ENCODE measurements at places on chromosomes 5 and 9.

- no peak for DNase-seq
These were observed 68.4 kb upstream of the SLC1A1 start for GRCh38 chr9:4421847-4422246.

GRCh38 chr9:98219364-98219716, 26.9 kb upstream of the CORO2A start:
- DNase-seq: no peak

- no peak for DNase-seq
These were observed 231.3 kb upstream of the SLC30A5 start for GRCh38 chr5:68862560-68862959.

GRCh38 chr5:119221330-119221729, 134.5 kb upstream of the TNFAIP8 start:
- no peak for DNase-seq

GRCh38 chr9:86600291-86600690, 246.1 kb upstream of the TUT7 start:
- DNase-seq: no peak

DNA sequence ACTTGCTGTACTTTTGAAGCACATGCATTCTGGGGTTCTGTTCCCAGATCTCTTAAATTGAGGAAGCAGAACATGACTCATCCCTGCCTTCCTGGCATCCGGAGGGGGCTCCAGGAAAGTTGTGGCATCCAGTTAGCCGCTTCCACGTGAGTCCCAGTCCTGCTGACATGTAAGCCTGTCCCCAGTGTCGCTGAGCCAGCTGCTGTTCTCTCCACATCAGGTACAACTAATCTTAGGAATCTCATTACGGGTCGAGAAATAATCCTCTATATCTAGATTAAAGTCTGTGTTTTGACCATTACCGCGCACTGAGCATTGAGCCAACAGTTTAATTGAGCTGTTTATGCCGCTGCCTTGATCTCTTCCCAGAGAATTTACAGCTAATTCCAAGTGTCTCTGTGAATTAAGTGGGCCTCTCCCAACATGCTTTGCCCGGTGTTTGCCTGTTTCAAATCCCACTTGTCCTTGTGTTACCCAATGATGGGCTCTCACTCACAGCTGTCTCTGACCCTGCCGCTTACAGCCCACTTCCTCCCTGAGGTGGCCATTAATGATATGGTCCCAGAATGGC, 10.5 kb upstream of the SHB start:
- no peak for DNase-seq

DNA sequence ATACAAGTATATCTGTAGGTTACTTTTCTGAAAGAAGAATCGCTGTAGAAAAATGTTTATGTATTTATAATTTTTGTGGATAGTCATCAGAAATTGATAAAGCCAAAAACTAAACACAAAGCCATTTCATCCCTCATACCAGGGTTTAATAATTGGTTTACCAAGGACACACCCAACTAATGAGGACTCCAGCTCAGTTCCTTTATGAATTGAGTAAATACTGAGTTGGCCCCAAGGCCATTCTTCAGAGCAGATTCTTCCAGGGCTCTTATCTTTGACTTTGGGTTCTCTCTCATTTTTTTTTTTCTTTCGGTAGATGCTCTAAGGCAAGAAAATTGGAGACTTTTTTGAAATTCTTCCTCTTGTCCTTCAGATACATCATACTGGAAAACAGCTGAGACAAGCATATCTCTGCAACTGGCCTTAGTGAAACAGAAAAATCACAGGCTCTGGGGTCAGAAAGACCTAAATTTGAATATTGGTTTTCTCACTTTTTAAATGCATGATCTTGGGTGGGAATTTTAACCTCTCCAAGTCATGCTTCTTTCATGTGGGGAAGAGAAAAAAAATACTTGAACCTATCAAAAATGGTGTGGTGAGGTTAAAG, 401.8 kb downstream of the ARHGEF28 start:
- DNase-seq: no peak

GRCh38 chr5:66223637-66224036, 79.5 kb downstream of the SREK1 start:
- no peak for DNase-seq

DNA sequence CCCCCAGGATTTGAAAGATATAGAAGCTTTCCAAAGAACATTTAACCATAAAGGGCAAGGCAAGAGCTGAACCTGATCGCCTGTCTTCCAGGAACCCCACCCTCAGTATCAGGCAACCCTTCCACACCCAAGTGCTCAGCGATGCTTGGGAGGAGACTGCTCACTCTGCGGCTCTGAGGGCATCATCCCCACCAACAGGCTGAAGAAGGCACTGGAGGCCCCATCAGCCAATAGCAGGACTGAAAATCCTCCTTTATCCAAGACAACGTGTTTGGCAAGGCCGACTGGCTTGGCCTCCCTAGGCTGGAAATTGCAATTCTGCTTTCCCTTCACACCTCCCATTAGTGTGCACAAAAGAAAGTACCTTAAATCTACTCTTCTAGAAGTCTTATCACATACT, 1.4 kb upstream of the PPP2CA start:
- DNase-seq: no peak

DNA sequence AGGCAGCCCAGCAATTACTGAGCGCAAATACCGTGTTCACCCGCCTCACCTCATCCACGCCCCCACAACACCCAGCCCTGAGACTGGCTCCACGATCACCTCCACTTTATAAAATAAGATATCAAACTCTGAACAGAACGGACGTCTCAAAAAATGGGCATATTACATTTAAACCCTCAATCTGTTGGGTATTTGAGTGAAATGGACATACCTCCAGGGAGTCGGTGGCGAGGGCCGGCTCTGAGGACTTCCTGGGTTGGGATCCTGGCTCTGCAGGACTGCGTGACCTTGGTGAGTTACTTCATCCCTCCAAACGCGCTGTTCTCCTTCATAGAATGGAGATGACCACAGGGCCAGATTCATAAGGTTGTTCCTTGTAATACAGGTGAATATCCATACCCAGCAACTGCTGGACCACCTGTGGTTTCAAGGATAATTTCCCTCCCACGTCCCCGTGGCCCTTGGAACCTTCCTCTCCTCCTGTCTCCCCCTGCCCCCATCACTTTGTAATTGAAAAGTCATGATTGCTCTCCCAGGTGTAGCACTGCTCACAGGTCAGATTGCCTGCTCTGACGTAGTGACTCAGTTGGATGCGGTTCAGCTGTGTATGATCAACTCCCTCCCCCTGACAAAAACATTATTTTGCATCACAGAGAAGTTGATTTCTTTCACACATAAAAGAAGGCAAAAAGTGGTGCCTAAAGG, 135.6 kb downstream of the KCNIP1 start:
- DNase-seq: no peak

- DNase-seq: no peak
These were observed 582.7 kb upstream of the DMAC1 start for GRCh38 chr9:8382266-8382665.

- no peak for DNase-seq
These were observed 166.5 kb upstream of the SLC12A2 start for GRCh38 chr5:127916885-127917573.

GRCh38 chr5:17269201-17269600, 51.8 kb downstream of the BASP1 start:
- DNase-seq: no peak

DNA sequence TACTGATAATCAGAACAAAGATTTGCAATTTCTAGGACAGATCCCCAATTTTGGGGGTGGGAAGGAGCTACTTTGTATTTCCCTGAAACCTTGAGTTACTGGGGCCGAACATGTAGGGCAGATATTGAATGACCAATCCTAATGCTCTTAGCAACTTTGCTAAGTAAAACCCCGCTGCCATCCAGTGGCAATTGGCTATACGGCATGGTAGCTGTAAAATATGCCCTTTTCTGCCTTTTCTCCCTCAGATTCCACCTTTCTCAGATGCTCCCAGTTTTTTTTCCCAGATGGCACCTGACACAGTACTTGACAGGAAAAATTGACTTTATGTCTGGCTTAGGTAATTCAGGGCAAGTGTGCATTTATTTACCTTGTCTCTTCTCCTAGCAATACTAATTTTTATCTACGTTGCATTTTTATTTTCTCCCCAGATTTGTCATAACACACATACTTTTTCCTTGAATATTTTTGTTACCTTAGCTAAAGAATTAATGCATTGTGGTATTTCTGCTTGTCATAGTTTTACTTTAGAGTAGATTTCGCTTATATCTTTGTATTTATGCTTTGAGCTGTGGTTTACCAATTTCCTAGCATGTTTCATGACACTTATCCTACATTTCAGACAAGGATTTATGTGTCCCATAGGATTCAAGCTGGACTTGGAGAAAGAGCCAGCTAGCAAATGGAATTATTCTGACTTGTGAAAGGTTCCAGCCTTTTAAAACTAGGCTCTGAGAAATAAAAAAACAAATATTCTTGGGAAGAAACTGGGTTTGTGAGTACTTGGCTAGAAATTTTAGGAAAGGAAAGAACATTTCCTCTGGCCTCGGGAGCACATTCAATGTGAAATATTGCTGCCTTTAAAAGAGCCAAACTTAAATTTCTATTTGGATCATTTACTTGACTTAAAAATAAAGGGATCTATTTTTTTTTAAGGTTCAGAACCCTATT, 37.4 kb downstream of the PIK3R1 start:
- DNase-seq: no peak

DNA sequence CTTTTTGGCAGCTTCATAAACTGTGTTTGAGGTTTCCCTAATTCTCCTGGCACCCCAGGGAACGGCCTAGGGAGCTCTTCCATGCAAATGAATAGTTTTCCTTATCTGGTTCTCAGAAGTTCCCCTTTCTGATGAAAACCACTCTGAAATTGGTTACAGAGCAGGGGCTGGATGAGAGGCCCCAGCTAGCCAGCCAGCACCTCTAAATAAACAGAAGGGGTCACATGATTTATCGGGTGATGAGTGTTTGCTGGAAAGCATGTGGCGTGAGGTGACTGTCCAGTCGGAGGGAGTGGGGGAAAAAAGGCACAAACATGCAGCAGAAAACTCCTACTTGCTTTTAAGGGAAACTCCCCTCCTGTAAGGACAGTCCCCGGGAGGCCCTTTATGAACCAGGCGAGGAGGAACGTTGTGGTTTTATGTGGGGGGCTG, 261.2 kb upstream of the ANKRD55 start:
- DNase-seq: no peak

GRCh38 chr5:140148508-140148907, 22.8 kb downstream of the IGIP start:
- DNase-seq: no peak

GRCh38 chr5:95861221-95861863, 38.8 kb upstream of the GLRX start:
- DNase-seq: no peak

DNA sequence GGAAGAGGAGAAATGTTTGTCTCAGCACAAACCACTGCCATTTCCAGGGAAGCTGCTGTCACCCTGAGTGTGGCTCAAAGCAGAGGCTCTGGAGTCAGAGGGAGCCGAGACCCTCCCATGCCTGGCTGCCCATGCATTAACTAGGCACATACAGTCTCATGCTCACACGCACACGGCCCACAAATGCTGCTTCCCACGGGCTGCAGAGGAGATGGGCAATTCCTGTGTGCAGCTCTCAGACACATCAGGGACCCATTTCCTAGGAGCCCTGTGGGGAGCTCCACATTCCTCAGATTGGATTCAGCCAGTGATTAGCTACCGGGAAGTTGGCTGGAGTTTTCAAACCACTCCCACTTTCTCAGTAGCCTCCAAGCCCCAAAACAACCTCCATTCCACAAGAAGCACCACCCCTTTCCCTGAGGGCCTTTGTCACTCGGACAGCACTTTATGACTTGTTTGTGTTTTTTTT, 9.1 kb upstream of the PTGES start:
- no peak for DNase-seq

DNA sequence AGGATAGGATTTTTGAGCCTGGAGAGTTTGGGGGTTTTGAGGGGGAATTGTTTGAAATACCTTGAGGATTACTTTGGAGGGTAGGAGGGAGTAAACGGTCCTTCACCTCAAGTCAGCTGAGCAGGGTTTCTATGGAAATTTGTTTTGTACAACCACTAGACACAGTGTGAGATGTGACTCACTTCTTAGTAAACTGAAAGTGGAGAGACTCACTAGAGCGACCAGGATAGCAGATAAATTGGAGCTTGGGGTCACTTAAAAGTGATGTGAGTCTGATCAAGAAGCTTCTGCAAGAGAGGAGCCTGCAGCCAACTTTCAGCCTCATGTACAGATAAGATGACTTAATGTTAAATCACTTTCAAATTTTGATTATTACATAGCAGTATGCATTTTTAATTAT, 1945.9 kb upstream of the NUDT12 start:
- no peak for DNase-seq

DNA sequence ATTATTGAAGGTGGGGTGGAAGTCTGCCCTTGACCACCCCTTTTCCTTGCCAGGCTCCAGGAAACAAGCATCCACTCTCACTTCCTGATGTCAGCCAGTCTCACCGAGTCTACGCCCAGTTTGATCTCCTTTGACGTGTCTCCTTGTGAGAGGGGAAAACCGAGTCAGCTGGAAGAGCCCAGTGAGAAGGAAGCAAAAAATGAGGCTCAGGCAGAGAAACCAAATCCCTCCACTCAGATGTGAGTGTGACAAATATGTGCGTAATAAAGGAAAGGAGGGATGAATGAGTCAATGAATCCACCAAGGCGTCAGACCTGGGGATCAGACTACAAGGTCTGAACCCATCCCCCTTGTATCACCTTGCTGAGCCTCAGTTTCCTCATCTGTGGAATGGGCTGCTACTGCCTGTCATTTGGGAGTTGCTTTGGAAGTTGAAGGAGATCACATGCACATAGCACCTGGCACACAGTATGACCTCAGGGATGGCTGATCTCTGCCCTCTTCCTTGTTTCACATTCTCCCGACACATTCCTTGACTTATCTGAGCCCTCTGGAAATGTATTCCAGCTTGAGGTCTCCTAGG, 61.3 kb upstream of the XPA start:
- no peak for DNase-seq

DNA sequence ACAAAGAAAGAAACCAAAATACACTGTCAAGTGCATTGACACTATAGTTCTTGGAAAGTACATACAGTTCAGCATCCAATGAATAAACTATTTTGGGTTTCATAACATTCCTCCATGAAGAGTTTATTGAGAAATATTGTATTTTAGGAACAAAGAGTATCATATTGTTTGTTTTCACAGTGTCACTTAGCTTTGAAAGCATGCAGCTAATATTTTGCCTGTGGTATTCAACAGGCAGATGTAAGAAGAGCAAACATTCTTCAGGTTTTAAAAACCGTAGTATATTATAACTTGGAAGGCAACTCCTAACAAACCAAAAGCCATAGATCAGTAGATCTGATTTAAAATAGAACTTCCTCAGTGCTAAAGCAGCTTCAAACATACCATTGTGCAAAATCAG, 4.5 kb downstream of the PRELID2 start:
- no peak for DNase-seq

GRCh38 chr5:148623101-148623500, 31.2 kb downstream of the HTR4 start:
- DNase-seq: no peak

DNA sequence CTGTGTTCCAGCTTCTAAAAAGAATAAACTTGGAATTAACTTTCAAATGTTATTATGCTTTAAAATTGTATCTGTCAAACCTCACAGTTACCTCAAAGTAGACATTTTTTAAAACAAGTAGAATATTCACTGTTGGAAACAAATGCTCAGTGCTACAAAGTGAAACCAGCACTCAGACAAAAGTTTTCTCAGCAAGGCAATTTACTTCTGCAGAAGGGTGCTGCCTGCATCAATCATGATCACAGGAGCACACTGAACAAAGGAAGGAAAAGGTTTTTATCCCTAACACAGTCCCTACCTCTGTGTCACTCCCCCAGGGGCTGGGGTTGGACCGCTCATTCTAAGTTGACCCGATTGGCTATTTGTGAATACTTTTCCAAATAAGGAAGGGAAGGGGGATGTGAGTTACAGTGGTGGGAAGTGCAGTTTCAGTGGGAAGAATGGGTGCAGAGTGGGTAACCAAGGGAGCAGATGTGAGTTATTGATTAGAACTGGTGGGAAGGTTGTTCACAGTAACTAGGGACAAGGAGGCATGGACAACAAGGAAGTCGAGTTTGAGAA, 63.0 kb upstream of the CDK20 start:
- DNase-seq: no peak

Measured in stimulated activated CD8-positive, alpha-beta memory T cell treated with anti-CD3 and anti-CD28 coated beads, Interleukin-15, amount 100 ng/mL, for 48 hours (primary cell).